ENCODE measurements at places on chromosomes 2 and 18.
A peak's percentile ranks its signal among the peaks of the same experiment; 100 is the strongest.

DNA sequence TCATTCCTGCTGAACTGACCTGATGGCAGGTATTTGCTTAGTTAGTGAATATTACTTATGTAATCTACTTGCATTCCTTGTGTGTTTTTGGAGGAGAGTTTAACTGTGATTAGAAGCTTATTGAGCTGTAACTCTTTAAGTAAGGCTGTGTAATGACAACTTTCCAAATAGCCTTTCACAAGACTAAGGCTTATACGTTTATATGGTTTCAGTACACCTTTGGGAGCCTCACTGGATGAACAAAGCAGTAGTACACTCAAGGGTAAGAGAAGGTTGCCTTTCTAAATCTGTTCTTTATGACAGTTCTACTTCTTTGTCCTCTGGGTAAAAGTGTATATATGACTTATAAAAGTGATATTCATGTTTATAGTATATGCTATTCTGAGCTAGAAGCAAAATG, 4.3 kb downstream of the ITPRID2 start:
- no peak for DNase-seq
- H3K27me3 ChIP-seq: no peaks in the 10 kb centered on the region
- no peak overlapping the region for H3K4me3 ChIP-seq
- H3K4me1 ChIP-seq: peaks cover 15% of the 10 kb centered on the region

DNA sequence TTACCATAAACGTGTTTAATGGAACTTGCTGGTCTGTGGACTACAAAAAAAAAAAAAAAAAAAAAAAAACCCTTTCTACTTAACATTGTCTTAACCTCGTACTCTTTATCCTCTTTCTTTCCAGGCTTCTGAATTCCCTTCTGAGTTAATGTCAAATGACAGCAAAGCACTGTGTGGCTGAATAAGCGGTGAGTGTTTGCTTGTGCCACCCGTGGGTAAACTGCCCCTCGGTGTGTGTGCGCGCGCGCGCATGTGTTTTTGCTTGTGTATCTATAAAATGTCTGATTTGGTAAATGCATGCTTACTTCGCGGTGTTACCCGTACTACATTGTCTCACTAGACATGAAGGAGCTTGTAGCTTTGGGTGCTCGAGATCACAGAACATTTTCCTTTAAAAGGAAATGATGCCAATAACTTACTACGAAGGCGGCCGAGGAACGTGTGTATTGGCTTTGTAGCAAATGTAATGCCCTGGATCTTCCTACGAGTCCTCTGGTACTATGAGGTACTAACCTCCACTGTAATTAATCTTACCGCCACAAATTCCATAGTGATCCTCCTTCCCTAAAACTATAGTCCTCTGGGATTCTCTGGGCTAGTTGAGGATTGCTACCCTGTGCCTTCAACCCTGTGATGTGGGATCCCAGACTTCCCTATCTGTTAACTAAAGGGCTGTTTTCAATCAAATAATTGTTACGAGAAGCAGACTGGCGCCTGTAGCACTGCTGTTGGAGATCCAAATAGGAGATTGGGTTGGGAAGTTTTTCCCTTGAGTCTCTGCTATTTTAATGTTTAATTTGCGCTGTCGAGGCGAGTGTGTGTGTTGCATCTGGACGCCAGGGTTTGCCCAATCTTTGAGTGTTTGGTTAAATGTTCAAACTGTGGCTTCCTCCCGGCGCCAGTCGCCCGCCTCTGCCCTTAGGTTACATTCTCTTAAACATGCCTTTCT, 1.1 kb downstream of the ID2 start:
- peak overlapping the region; percentile 81 for H3K27ac ChIP-seq
- peaks cover 26% of the 10 kb centered on the region for H3K4me1 ChIP-seq
- no peaks in the 10 kb centered on the region for H3K27me3 ChIP-seq
- peak overlapping the region; percentile 99 for H3K4me3 ChIP-seq
- no peaks in the 10 kb centered on the region for H3K36me3 ChIP-seq

- H3K27me3 ChIP-seq: no peaks in the 10 kb centered on the region
- no peak overlapping the region for H3K4me3 ChIP-seq
- H3K27ac ChIP-seq: no peak overlapping the region
- no peaks in the 10 kb centered on the region for H3K36me3 ChIP-seq
- no peaks in the 10 kb centered on the region for H3K4me1 ChIP-seq
Observed at GRCh38 chr2:6418291-6418690, 447.4 kb downstream of the CMPK2 start.

- no peak overlapping the region for H3K27ac ChIP-seq
- H3K4me3 ChIP-seq: no peak overlapping the region
- H3K4me1 ChIP-seq: no peaks in the 10 kb centered on the region
- H3K27me3 ChIP-seq: no peaks in the 10 kb centered on the region
Observed at GRCh38 chr2:3115301-3116042, 262.1 kb downstream of the EIPR1 start.

DNA sequence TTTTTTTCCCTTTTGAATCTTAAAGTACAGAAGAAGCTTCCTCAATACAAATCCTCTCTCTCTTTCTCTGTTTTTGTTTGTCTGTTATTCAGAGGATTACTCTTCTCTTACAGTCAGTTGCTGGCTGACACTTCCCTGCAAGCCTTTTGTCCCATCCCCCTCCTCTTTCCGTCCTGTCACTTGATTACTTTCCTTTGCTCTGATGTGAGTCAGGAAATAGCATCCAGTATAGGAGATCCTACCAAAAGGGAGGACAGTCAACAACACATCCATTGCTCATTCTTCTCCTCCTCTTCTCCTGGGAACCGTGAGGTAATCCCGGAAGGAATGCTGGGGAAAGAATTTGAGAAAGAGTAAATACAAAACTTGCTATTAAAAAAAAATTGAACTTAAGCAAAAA, 79.3 kb upstream of the SCN7A start:
- no peak overlapping the region for H3K4me3 ChIP-seq
- H3K4me1 ChIP-seq: no peaks in the 10 kb centered on the region
- no peaks in the 10 kb centered on the region for H3K27me3 ChIP-seq
- DNase-seq: no peak

DNA sequence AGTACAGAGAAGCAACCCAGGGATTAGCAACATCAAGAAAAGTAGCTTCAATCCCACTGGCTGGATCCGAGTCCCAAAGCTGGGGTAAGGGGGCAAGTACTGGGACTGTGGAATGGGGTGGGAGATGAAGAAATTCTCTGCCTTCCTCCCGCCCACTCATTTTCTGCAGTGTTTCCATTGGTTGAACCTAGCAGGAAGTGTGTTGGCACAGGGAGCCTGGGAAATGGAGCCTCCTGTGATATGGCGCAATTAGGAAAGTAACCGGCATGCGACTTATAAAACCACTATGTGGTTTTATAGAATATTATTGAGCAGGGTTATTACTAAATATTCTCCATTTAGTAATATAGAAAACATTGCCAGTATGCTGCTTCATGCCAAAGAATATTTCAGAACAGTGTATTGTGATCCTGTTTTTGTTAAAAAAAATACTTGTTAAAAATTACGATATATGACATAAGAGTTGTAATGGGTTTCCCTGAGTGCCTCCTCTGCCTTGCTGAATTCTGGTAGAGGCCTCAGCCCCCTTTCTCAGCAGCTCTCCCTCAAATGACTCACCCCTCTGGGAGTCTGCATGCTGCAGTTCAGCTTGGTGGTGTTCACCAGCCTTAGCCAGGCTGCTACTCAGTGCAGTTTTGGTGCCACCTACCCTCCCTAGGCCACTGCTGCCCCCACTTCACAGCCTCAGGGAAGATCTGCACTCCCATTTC, 60.5 kb downstream of the HK2 start:
- no peaks in the 10 kb centered on the region for H3K36me3 ChIP-seq
- H3K4me1 ChIP-seq: no peaks in the 10 kb centered on the region
- DNase-seq: no peak
- H3K4me3 ChIP-seq: no peak overlapping the region

DNA sequence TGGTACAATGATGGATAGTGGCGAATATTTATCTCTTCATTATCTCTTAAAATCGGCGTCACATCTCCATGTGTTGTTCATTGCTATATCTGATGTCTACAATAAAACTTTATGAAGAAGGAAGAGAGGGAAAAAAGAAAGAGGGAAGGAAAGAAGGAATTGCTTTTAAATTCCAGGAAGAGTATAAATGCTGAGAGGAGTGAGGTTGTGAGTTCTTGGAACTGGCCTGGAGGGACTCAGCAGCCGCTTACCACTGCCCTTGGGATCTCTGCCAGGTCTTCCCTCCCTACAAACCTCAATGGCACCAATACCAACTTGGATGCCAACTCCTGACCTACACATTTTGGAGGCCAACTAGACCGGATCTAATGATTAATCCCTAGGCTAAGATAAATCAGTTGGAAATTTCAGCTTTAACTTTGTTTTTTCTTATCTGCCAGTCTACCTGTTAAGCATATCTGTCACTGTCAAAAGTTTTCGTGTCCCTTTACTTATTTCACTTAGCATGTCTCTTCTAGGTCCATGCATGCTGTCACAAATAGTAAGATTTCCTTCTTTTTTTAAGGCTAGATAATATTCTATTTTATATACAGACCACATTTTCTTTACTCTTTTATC, 9.8 kb downstream of the SCN9A start:
- H3K4me1 ChIP-seq: no peaks in the 10 kb centered on the region
- no peaks in the 10 kb centered on the region for H3K27me3 ChIP-seq
- no peak for DNase-seq

DNA sequence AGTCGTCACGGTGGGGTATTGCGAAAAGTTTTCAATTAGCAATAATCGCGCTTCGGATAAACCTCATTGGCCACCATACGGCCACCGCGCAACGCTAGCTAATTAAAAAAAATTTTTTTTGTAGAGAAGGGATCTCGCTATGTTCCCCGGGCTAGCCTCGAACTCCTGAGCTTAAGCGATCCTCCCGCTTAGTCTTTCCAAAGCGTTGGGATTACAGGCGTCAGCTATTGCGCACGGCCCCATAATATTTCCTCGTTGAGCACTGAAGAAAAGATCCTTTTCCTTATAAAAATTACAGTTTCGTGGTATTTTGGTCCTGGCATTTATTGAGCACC, 759 bp upstream of the ACTR1B start:
- no peak for DNase-seq
- H3K27ac ChIP-seq: peak overlapping the region; percentile 96
- no peaks in the 10 kb centered on the region for H3K27me3 ChIP-seq
- peaks cover 7% of the 10 kb centered on the region for H3K36me3 ChIP-seq
- peaks cover 30% of the 10 kb centered on the region for H3K4me1 ChIP-seq

GRCh38 chr18:12921178-12921577, 26.6 kb upstream of the SEH1L start:
- H3K4me3 ChIP-seq: peak overlapping the region; percentile 14
- H3K27me3 ChIP-seq: no peaks in the 10 kb centered on the region
- H3K4me1 ChIP-seq: peaks cover 6% of the 10 kb centered on the region
- no peaks in the 10 kb centered on the region for H3K36me3 ChIP-seq

GRCh38 chr2:227687189-227687588, 20.6 kb downstream of the SCYGR5 start:
- no peaks in the 10 kb centered on the region for H3K4me1 ChIP-seq
- no peaks in the 10 kb centered on the region for H3K27me3 ChIP-seq
- no peak overlapping the region for H3K27ac ChIP-seq
- no peak overlapping the region for H3K4me3 ChIP-seq

DNA sequence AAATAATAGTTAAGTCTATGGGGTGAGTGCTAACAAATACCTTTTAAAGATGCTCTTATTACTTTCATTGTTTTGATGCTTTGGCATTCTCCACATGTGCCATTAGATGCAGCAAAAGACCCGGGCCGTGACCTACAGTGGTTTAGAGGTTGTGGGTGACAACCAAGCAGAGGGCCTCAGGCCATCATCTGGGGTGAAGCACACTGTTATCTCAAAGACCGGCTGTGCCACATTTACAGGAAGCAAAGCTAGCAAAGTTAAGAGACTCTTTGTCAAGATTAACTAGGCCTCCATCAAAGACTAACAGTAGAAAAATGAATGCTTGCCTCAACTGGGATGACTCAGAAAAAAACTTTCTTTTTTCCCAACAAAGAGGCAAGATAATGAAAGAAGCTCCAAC, 695.3 kb downstream of the SATB2 start:
- H3K4me1 ChIP-seq: no peaks in the 10 kb centered on the region
- H3K27me3 ChIP-seq: no peaks in the 10 kb centered on the region
- no peaks in the 10 kb centered on the region for H3K36me3 ChIP-seq
- H3K27ac ChIP-seq: no peak overlapping the region

GRCh38 chr2:144625626-144626025, 105.7 kb upstream of the ZEB2 start:
- H3K27me3 ChIP-seq: no peaks in the 10 kb centered on the region
- H3K27ac ChIP-seq: no peak overlapping the region
- H3K4me3 ChIP-seq: no peak overlapping the region
- H3K36me3 ChIP-seq: no peaks in the 10 kb centered on the region

DNA sequence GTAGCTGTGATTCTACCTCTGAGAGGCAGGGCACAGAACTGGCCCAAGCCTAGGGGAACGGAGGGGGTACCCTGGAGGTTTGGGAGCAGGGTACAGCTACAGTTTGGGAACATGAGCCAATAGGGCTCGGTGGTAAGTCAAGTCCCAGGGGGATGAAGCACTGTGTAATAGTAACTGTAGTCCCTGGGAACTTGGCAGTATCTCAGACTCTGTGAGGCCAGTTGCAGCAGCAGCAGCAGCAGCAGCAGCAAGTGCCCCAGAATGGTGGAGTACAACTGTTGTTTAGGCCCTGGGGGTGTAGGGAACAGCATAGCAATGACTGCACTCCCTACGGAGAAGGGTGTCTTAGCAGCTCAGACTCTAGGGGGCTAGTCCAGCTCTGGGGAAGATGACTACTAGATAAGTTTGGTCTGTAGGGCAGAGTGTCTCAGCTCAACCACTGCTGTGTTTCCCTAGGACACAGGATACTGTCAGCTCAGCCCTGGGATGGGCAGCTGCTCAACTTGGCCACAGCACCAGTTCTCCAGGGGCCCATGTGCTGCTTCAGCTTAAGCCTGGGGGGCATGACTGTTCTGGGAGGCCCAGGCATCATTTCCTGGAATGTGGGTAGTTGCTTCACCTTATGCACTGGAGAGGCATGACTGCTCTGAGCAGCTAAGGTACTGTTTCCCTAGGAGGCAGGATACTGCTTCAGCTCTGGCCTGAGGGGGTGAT, 20.5 kb downstream of the CARF start:
- no peak overlapping the region for H3K27ac ChIP-seq
- no peaks in the 10 kb centered on the region for H3K4me1 ChIP-seq
- H3K36me3 ChIP-seq: no peaks in the 10 kb centered on the region
- DNase-seq: no peak
- no peak overlapping the region for H3K4me3 ChIP-seq

- H3K4me3 ChIP-seq: no peak overlapping the region
- no peak overlapping the region for H3K27ac ChIP-seq
- no peak for DNase-seq
- H3K4me1 ChIP-seq: no peaks in the 10 kb centered on the region
Observed at GRCh38 chr2:218756599-218757377, 25.2 kb upstream of the CYP27A1 start.

DNA sequence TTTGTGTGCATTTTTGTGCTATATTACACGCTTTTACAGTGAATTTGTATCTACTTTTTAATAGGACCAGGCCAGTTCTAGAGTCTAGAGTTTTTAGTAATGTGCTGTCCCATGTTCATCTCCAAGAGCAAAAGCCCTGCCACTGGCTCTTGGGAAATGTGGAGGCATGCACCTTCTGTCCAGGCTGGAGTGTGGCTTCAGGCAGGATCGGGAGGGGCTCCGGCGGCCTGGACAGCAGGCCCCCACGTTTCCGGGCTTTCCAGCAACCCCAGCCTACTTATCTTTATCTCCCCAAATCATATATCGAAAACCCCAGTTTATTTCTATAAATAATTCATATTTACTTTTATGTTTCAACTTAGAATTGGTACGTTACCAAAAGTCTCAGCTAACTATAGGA, 78.2 kb downstream of the SNTG2 start:
- H3K27me3 ChIP-seq: no peaks in the 10 kb centered on the region
- no peak for DNase-seq
- H3K27ac ChIP-seq: no peak overlapping the region
- no peaks in the 10 kb centered on the region for H3K36me3 ChIP-seq
- H3K4me3 ChIP-seq: no peak overlapping the region
